ENCODE measurements at places on chromosomes 13 and 19.

DNA sequence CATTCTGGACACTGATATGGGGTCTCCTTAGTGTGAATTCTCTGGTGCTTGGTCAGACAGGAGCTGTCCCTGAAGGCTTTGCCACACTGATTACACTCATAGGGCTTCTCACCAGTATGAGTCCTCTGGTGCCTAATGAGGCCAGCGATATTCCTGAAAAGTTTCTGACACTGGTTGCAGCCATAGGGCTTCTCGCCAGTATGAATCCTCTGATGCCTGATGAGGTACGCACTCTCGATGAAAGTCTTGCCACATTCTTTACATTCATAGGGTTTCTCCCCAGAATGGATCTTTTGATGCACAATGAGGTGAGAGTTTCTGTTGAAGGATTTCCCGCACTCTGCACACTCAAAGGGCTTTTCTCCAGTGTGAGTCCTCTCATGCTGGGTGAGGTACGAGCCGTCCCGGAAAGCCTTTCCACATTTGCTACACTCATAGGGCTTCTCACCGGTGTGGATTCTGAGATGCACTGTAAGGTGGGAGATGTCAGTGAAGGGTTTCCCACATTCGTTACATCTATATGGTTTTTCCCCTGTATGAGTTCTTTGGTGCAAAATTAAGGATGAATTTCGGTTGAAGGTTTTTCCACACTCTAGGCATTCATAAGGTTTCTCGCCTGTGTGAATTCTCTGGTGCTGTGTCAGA is 22.4 kb downstream of the ZNF329 start:
- DNase-seq = no peak

GRCh38 chr19:21593502-21593901 is 88.1 kb downstream of the ZNF429 start:
- no peak for DNase-seq

DNA sequence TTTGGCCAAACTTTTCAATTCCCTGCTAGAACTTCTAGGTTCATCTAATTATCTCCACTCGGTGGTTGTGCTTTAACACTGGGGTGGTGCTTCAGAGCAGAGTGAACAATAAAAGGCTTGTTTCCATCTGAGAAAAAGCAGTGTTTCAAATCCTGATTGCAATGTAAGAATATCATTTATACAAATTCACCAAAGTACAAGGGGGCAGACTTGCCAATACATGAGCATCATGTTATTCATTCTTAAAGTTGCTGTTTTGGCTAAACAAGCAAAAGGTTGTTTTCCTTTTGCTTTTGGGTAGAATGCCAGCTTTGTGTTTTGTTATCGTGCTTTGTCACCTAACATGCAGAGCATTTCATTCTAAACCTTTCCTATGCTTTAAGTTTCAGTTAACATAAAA is 78.5 kb upstream of the UBAC2 start:
- DNase-seq = no peak

- DNase-seq = no peak
Measured at GRCh38 chr13:73223372-73223781, 164.6 kb downstream of the KLF5 start.

- no peak for DNase-seq
Measured at GRCh38 chr19:40056505-40056904, 474 bp upstream of the ZNF780B start.

- DNase-seq = no peak
Measured at GRCh38 chr13:102402290-102402689, 442 bp upstream of the FGF14 start.

DNA sequence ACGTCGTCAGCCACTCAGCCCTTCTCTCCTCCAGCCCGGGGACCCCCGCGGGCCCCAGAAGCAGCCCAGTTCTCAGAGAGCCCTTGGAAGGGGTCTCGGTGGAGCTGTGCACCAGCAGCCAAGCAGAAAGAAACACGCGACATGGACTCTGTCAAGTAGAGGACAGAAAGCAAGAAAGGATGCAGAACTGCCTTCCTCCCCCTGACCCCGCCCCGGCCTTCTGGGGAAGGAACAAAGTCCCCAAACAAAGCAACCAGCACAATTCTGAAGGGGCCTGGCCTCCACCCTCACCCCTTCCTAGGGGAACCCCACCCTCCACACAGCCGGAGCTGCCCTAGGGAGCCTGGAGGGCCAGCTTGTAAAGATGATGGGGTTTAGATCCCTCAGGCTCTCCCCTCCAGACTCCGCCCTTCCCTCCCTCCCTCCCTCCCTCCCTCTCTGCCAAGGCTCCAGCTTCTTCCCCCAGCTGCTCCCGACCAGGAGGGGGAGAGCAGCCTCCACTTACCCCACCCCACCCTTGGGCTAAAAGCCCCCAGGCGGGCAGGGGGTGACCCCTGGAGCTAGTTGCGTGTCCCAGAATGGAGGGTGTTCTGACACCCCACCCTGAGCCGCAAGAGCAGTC is 7.8 kb downstream of the LYL1 start:
- DNase-seq = no peak

DNA sequence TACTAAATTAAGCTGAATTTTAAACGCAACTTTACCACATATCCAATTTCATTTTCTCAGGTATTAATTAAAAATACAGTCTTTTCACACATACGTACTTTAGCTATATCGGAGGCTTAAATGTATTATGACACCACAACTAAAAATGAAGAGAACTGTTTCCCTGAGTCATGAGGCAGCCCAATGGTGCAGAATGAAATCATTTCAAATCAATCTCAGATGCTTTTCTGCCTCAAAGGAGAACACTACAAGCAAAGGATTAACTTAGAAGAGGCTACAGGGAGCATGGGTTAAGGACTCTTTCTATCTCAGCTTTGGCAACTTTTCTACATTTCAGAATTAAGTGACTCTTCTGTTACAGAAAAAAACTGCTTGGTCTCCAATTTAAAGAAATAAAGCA is 516.3 kb upstream of the HTR2A start:
- no peak for DNase-seq

- DNase-seq = no peak
Measured at GRCh38 chr13:99723878-99724277, 222.6 kb downstream of the TM9SF2 start.

- DNase-seq = no peak
Measured at GRCh38 chr13:23392313-23392712, 41.2 kb downstream of the SACS start.

GRCh38 chr13:21883713-21884112 is 212.8 kb downstream of the FGF9 start:
- no peak for DNase-seq

- no peak for DNase-seq
Measured at GRCh38 chr19:1862068-1862423, 1.3 kb downstream of the KLF16 start.

- DNase-seq = no peak
Measured at GRCh38 chr13:80072231-80072630, 268.7 kb downstream of the SPRY2 start.

GRCh38 chr13:32824675-32825074 is 191.5 kb upstream of the KL start:
- no peak for DNase-seq

DNA sequence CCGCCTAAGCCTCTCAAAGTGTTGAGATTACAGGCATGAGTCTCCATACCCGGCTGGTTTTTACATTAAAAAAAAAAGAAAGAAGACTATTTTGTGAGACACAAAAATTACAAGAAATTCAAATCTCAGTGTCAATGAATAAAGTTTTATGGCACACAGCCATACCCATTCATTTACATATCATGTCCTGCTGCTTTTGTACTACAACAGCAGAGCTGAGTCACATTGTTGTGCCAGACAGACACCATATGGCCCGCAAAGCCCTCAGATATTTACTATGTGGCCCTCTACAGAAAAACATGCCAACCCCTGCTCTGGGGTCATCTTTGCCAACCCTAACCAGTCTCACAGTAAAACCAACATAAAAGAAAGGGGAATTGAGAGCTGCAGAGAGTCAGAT is 5.3 kb downstream of the SMIM7 start:
- DNase-seq = no peak

DNA sequence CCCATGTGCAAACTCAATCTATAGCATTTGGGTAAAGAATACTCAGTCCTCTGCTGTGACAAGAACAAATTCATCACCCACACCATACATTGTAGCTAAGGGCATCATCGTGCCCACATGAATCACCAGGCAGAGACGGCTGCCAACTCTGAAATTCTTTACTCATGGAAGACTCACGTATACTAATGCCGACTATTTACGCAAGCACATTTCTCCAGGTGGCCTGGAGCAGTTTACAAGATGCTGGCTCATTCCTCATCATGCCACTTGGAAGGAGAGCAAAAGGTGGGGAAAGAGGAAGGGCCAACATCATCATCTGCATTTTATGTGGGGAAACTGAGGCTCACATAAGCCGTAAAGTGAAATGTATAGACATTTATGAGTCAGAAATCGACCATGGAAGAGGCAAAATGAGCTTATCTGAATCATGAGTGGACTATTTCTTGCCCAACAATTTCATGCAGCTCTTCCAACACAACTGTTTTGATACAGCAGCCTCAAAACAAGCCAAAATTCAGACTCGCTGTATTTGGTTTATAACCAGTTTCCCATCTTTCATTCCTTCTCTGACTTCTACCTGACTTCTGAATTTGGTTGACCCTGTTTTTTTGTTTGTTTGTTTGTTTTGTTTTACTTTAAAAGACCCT is 213.9 kb upstream of the SERP2 start:
- DNase-seq = no peak

DNA sequence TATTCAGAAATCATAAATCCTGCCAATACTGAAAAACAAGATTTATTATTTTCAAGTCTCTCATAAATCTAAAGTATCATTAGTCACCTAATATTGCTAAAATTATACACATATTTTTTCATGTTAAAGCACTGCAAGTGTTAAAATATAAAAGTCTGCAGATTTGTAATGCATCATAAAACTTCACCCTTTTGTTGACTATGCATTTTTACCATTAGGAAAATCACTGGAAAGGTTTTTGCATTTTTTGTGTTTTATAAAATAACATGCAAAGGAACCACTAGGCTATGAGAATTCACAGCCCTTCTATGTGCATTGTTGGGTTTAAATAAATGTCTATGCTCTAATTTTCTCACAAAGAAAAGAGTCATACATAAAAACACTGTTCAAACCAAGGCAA is 407.3 kb downstream of the DACH1 start:
- DNase-seq = no peak

- DNase-seq = peak; percentile 34
Measured at GRCh38 chr19:52453324-52454094, at the start of gene ZNF578. Gene ZNF578 (plus strand): TSS chr19:52453553. CDS start chr19:52501846, 48,293 bp downstream.

GRCh38 chr13:92781965-92782690 is 444.5 kb upstream of the GPC6 start:
- DNase-seq = no peak

DNA sequence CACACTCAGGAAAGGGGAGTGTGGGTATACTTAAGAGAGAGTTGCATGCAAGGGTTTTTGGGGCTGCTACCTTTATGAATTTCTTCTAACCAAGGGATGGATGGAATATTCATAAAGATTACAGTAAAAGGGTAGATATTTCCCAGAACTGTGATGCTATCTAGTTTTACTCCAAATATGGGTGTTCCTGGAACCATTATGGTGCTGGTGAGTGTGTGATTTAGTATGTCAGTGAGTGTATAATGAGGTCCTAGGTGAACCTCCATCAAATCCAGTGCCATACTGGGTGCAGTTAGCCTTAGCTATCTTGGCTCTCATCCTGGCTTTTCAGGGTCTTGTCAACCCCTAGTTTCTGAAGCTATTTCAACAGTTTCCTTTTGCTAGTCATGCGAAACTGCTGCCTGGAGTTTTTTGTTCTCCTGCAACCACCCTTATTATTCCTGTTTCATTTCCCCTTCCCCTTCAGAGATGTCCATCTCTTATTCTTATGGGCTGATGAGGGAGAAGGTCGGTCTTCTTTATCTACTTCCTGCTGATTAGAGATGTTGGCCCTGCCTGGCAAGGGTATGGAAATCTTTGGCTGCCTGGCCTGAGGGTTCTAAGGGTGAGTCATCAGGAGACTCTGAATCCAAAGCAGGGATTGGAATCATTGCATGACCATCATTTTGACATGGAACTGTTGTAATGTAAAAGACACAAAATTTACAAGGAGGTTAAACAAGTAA is 202.3 kb downstream of the NBEA start:
- no peak for DNase-seq

GRCh38 chr19:40302224-40303011 is 17.3 kb upstream of the AKT2 start:
- DNase-seq = no peak

GRCh38 chr19:14536926-14537692 is 7.7 kb downstream of the TECR start:
- DNase-seq = no peak

- no peak for DNase-seq
Measured at GRCh38 chr13:112918266-112918665, 50.7 kb upstream of the MCF2L start.

DNA sequence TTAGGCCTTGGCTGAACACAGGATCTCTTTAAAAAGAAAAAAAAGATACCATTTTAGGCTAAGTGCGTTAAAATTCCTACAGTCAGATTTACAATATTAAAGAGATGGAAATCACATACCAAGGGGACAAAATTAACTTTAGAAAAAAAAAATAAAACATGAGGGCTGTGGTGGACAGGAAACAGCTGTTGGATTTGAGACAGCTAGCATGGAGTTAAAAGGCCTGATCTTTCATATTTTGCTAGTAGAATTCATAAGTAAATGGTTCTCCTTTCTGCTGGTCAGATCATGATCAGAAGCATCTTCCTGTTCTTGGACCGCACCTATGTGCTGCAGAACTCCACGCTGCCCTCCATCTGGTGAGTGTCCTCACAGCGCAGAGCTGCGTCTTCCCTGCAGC is 19.7 kb downstream of the CUL4A start:
- no peak for DNase-seq

DNA sequence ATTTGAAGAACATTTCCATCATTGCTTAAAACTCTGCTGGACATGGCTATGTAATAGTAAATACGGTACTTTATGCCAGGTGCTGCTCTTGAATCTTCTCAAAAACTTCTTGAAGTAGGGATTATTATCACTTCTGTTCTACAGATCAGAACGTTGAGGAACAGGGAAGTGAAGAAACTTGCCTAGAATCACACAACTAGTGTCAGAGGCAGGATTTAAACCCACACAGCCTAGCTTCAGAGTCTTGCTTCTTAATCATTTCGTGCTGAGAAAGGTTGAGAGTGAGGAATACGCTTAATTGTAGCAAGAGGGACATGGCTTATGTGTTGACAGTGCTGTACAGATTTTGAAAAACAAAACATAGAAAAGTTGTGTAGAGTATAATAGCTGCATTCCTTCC is 13.5 kb downstream of the TM9SF2 start:
- DNase-seq = no peak

- DNase-seq = no peak
Measured at GRCh38 chr13:98681049-98681448, 71.4 kb downstream of the SLC15A1 start.

DNA sequence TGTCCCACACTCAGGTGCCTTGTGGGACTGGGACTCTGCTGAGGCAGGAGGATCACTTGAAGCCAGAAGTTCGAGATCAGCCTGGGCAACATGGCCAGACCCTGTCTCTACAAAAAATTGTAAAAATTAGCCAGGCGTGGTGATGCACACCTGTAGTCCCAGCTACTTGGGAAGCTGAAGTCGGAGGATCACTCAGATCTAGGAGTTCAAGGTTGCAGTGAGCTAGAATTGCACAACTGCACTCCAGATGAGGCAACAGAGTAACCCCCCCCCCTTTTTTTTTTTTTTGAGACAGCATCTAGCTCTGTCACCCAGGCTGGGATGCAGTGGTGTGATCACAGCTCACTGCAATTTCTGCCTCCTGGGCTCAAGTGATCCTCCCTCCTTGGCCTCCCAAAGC is 11.0 kb upstream of the SYDE1 start:
- no peak for DNase-seq

GRCh38 chr13:31747966-31748365 is 8.6 kb downstream of the RXFP2 start:
- DNase-seq = no peak

GRCh38 chr19:49672131-49672919 is 4.7 kb upstream of the PRMT1 start:
- DNase-seq = peak; percentile 60

All from T follicular helper cell (primary cell).